ENCODE measurements at places on chromosomes 5 and 9.

DNA sequence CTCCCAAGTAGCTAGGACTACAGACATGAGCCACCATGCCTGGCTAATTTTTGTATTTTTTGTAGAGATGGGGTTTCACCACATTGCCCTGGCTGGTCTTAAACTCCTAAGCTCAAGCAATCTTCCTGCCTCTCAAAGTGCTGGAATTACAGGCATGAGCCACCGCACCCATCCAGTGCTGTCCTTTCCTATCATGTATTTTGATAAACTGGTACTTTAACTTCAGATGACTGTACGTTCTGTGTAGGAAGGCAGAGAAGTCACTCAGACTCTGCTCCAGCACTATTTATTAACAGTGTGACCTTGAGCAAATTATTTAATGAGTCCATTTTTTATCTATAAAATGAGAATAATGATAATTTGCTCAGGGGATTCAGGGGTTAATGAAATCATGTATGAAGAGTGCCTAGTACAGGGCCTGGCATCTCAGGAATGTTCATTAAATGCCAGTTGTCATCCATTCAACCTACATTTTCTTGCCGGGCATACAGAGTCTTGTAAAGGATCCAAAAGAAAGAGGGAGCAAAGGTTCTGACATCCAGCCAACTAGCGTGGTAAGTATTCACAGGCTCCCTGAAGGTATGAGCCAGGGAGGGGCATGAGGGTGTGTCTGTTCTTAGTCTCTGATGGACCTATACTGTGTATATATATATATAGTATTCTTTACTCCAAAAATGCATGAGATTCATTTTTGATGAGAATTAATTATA, 201.9 kb downstream of the PBX3 start:
- DNase-seq: no peak

DNA sequence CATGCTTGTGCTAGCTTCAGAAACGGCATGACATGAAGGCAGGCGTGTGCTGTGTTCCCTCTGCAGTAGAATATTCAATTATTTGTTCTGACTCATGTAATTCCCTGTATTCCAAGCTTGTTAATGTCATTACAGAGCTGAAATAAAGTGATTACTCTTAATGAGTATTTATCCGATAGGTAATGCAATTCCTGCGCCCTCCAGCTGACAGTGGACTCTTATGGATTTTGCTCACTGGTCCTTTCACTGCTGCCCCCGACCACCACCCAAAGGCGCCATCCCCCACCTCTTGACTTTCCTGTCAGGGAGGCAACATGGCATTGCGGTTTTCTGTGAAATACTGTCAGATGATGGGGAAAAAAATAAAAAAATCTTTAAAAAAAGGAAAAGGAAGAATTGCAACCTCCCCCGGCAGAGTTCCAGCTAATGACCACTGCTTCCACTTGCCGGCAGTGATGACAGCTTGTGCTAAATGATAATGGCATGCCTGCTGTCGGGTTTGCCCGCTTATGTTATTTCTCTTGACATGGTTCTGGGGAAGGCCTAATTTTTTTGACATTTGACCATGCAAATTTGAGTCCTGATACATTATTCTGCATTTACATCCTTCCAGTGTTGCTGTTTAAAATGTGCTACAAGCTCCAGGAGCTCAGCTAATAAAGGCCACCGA, 335.3 kb upstream of the ADAMTS16 start:
- no peak for DNase-seq

- DNase-seq: no peak
Observed at GRCh38 chr9:127208416-127208815, 56.2 kb upstream of the GARNL3 start.

- no peak for DNase-seq
Observed at GRCh38 chr9:134724202-134724911, 82.8 kb downstream of the COL5A1 start.

- no peak for DNase-seq
Observed at GRCh38 chr5:176692326-176692725, 45.0 kb downstream of the TSPAN17 start.

- DNase-seq: no peak
Observed at GRCh38 chr5:78419396-78419795, 59.0 kb downstream of the SCAMP1 start.

- no peak for DNase-seq
Observed at GRCh38 chr5:98999631-99000030, 70.8 kb upstream of the CHD1 start.
